ENCODE measurements at places on chromosomes 6 and 20.

DNA sequence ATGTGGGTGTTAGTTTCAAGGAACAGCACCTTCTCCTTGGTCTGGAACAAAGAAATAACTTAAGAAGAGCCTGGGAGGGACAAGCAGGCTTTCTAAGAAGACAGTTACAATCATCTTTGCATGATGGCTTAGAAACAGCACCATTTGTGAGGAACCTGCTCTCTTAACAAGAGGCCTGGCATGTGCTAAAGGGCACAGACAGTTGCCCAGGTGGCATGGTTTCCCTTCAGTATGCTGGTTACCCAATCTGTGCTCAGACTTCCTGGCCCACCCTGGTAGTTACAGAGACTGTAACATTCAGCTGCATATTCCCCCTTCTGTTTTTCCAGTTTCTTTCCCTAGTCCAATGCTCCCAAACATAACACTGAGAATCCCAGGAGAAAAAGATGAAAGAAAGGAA is 84.0 kb downstream of the CHD6 start:
- no peak for DNase-seq

- no peak for DNase-seq
Measured at GRCh38 chr6:131644921-131645320, 7.8 kb downstream of the ENPP3 start.

GRCh38 chr6:85865420-85866369 is 223.0 kb upstream of the SYNCRIP start:
- DNase-seq = no peak

DNA sequence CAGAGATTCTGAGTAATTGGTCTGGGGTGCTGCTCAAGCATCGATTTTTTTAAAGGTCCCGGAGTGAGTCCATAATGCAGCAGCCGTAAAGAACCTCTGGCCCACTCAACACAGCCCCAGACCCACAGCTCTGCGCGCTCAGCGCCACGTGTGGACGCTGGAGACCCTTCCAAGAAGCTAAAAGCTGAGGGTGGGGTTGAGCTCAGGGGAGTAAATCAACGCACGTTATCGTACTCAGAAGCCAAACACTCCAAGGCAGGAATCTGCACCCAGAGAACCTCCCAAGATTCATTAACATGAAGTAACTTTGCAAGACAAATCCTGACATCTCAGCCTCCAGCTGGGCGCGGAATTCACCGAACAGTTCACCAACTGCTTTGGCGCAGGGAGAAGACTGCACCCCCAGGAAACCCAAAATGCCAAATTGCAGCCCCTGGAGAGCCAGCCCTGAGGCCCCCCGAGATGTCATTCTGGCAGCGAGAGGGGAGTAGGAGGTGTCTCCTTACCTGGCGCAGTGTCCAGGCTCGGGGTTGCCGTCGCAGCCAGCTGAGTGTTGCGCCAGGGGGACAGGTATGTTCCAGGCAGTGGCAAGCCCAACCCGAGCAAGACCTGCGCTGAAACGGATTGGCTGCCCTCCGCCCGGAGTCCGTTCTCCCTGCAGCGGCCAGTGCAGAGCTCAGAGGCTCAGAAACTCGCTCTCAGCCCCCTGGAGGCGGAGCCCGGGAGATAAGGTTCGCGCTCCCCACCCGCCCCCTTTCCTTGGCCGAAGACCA is at the start of gene COL21A1:
TSS of gene COL21A1 (minus strand) at position 700 of the 773 bp plus-strand sequence. CDS start 64,962 bp downstream, outside the sequence.
- DNase-seq = no peak

DNA sequence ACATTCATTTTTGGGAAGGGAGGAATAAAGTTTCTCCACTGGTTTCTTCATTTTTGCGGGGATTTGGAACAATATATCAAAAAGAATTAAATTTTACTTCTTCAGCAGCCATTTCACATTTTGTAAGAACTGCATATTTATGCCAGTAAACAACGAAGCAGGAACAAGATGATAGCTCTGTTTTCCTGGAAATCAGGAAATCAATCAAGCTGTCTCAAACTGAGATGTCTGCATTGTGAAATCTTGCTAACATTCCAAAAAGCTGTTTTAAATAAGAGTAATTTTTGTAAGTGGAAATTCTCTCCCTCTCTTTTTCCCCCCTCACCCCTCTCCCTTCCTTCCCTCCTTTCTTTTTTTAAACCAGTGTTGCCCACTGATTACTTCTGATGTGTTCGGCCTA is 20.0 kb downstream of the MAPK13 start:
- DNase-seq = no peak

GRCh38 chr6:123022975-123023374 is 26.9 kb downstream of the CLVS2 start:
- DNase-seq = no peak

GRCh38 chr6:136318676-136319075 is 29.0 kb upstream of the BCLAF1 start:
- no peak for DNase-seq

DNA sequence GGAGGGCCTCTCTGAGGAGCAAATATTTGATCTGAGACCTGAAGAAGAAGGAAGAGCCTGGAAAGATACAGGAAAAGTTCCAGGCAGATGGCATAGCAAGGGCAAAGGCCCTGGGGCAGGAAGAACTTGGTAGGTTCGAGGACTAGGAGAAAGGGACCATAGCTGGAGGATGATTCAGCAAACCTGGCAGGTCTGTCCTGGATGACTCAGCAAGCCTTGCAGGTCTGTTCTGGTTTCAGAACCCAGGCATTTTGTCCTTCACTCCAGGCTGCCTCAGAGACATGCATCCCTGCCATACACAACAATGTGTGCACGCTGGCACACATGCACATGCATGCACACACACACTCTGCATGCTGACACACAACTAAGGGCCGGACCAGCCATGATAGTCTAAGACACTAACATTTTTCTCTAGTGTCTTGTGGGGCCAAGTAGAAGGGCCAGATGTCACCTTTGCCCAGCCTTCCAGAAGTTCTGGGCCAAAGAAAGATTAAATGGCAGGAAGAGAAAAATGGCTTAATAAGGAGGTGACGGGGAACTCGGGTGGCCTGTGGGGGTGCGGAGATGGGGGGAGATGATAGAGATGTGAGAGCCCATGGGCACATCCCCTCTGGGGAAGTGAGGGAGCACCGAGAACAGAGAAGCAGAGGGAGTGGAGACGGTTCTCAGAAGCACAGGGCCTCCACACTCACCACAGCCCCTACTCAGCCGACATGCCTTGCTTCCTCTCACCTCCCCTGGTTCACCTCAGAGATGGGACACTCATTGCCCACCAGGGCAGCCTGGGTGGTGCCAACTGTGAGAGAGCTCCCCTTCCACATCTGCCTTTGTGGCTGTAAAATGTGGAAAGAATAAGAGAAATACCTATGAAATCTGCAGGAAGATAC is 15.4 kb upstream of the TRIB3 start:
- DNase-seq = no peak

GRCh38 chr20:4645621-4646020 is 76.1 kb upstream of the PRND start:
- DNase-seq = no peak

GRCh38 chr6:14744212-14744556 is 501.7 kb upstream of the JARID2 start:
- no peak for DNase-seq

GRCh38 chr20:54938707-54939106 is 463.3 kb downstream of the DOK5 start:
- DNase-seq = no peak

GRCh38 chr6:110548110-110548847 is 71.9 kb upstream of the SLC22A16 start:
- no peak for DNase-seq

DNA sequence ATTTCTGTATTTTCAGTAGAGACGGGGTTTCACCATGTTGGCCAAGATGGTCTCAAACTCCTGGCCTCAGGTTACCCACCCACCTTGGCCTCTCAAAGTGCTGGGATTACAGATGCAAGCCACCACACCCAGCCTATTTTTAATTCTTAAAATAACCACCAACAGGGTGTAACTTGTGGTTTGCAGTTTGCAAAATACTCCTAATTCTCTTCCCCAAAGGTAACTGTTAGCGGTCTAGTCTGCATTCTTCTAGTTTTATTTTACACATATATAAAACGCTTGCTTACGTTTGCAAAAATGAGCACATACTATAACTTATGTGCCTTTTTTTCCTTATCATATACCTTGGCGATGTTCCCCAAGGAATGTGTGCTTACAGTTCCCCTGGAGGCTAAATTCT is 25.6 kb upstream of the CHMP4B start:
- DNase-seq = no peak

- no peak for DNase-seq
Measured at GRCh38 chr6:113539202-113539601, 317.9 kb upstream of the MARCKS start.

DNA sequence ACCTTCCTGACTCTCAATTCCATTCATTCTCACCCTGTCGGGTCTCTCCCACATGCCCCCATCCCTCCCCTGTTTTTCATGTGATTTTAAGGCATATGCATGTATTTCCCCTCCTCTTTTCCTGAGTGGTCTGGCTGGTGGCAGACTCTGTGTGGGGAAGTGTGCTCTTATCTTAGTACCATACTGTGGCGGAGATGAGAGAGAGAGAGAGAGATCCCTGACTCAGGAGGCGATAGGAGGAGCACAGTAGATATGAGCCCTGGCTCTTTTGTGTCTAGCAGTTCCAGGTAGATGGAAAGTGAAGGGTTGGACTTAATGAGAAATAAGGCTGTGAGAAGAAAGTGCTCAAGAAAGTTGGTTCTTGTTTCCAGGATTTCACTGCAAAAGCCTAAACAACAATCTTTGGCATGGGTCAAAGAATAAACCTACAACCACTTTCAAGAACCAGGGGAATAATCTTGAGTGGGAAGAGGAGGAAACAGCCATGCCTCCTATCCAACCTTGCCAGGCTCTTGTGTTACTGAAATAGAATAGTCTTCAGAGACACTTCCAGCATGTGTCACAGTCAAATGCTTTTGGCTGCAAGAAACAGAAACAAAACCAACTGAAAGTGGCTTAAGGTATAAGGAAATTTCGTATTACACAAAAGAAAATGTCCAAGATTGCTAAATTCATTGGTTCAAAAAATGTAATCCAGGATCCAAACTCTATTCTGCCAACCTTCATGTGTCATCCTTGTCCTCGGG is 123.8 kb upstream of the MYLIP start:
- no peak for DNase-seq

DNA sequence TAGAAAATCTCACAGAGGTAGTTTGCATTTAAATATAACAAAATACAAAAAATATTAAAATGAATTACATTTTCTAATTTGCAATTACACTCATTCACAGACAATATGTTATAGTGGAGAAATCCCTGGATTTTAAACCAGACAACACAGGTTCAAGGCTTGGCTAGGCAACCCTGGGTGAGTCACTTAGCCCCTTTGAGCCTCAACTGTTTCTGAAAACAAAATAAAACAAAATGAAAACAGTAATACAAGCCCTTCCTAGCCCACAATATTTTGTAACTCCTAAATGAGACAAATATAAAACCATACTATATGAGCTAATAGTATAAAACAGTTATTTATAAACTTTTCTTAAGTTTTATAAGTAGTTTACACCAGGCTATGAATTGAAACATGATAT is 41.0 kb downstream of the UQCC1 start:
- no peak for DNase-seq

DNA sequence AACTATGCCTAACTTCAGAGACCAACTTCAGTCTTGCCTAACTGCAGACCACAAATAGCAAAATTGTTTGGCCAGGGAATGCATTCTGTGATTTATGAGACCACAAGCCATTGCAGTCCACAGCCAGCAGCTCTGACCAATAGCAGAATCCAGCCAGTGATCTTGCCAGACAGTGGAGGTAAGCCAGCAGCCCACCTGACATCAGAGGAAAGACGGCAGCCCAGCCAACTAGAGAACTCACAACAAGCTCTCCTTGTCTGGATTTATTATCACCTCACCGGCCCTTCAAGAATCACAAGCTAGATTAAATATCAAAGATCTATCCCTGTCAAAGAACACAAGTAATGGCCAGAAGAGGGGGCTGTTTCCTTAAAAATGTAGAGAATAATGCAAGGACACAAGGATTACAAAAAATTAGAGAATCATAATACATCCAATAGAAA is 66.5 kb upstream of the SLC35F1 start:
- DNase-seq = no peak

DNA sequence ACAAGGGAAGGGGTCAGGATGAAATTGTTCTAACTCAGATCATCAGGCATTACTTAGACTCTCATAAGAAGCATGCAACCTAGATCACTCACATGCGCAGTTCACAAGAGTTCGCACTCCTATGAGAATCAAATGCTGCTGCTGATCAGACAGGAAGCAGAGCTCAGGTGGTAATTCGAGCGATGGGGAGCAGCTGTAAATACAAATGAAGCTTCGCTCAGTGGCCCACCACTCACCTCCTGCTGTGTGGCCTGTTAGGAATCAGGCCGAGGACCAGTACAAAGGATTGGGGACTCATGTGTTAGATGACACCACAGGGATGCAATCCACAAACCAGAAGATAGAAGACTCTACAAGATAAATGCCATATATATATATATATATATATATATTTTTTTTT is 31.5 kb upstream of the TOP1 start:
- no peak for DNase-seq

GRCh38 chr6:71404145-71404966 is 115.7 kb downstream of the OGFRL1 start:
- no peak for DNase-seq

GRCh38 chr6:143205991-143206390 is 145.3 kb downstream of the AIG1 start:
- no peak for DNase-seq

- DNase-seq = no peak
Measured at GRCh38 chr20:12581644-12582289, 427.0 kb upstream of the SPTLC3 start.

DNA sequence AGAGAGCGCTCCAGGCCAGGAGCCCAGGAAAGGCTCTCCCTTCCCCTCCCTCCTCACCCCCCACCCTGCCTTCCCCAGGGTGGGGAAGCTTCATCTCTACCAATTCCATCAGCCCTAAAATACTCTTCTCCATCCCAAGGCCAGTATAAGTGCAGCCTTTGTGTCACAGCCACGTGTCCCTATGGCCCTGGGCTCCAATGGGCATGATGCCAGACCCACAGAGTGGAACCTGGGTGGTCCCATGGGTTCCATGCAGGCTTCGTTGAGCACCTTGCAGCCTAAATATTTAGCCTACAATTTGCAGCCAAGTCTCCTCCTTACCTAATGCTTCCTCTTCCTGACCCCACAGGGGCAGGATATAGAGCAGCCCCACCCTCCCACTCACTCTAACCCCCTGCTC is 976 bp upstream of the MATN4 start:
- DNase-seq = no peak

DNA sequence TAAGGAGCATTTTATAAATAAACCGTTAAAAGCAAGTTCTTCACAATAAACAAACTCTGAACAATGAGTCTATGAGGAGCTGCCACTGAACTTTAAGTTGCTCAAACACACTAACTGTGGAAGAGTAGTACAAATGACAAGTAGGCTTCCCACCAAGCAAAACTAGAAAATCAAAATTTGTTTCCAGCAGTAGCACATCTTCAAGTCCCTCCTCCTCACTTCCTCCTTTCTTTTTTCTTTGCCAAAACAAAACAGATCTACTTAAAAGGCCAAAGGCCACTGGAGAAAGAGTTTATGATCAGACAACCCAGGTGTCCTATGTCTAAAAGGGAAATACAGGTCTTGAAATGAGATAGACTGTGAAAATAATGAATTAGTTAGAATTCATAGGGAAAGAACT is 17.1 kb upstream of the FAM135A start:
- no peak for DNase-seq

Data from esophagus squamous epithelium (tissue), 5 donors.